ENCODE measurements at places on chromosomes 12 and 14. TPM values are rescaled to one million over a fixed set of nuclear protein-coding genes. Genes with fewer than 3 reads are reported as not detected.

GRCh38 chr14:30651937-30652336 is 29.8 kb downstream of the SCFD1 start:
- H3K27ac ChIP-seq, result no peak overlapping the region
- H3K4me3 ChIP-seq, result no peak overlapping the region
- no peak for DNase-seq
- no peaks in the 10 kb centered on the region for H3K4me1 ChIP-seq
- H3K27me3 ChIP-seq, result no peaks in the 10 kb centered on the region

DNA sequence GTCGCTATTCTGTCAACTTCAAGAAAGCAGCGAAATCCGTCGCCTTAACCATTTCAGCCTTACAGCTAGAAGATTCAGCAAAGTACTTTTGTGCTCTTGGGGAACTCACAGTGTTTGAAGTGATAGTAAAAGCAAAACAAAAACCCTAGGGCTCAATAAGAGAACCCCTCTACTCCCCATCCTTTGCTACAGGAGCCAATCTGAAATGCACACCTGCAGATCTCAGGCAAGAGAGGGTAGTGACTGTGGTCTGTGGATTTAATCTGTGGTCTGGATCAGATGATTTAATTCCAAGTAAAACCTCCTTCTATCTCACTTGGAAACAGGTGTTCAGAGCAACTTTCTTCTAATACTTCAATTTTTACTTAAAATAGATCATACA is 422.9 kb upstream of the OR4E1 start:
- peak overlapping the region; percentile 55 for H3K27ac ChIP-seq
- no peaks in the 10 kb centered on the region for H3K36me3 ChIP-seq
- no peak for DNase-seq
- no peaks in the 10 kb centered on the region for H3K4me1 ChIP-seq
- H3K4me3 ChIP-seq, result no peak overlapping the region

DNA sequence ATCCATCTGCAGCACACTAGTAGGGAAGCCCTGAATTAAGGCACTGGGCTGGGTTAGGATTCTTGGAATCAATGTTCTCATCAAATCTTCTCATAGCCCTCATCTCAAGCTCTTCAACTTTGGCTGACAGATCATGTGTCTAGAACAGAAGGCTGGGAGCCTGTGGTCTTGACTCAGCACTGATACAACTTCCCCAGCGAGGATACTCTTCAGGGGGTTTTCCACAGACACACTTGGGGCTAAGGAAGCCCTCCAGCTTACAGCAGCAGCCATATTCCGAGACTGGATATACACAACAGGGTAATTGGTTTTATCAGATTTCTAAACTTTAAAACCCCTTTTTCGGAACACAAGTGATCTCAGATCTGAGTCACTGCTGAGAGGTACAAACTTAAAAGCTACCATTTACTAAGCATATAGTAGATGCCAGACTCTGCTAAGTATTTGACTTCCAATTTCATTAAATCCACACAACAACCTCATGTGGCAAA is 3.5 kb downstream of the FMNL3 start:
- peaks cover 73% of the 10 kb centered on the region for H3K4me1 ChIP-seq
- peak overlapping the region; percentile 13 for H3K4me3 ChIP-seq
- peak overlapping the region; percentile 66 for H3K27ac ChIP-seq
- no peaks in the 10 kb centered on the region for H3K36me3 ChIP-seq
- no peak for DNase-seq

GRCh38 chr12:60501124-60501729 is 905.4 kb downstream of the SLC16A7 start:
- no peak overlapping the region for H3K4me3 ChIP-seq
- H3K27me3 ChIP-seq, result no peaks in the 10 kb centered on the region
- H3K4me1 ChIP-seq, result peaks cover 4% of the 10 kb centered on the region
- no peak overlapping the region for H3K27ac ChIP-seq

- no peak for DNase-seq
- peak overlapping the region; percentile 92 for H3K27ac ChIP-seq
- no peak overlapping the region for H3K4me3 ChIP-seq
These were observed 9.5 kb upstream of the IRF2BPL start for GRCh38 chr14:77037938-77038568.

DNA sequence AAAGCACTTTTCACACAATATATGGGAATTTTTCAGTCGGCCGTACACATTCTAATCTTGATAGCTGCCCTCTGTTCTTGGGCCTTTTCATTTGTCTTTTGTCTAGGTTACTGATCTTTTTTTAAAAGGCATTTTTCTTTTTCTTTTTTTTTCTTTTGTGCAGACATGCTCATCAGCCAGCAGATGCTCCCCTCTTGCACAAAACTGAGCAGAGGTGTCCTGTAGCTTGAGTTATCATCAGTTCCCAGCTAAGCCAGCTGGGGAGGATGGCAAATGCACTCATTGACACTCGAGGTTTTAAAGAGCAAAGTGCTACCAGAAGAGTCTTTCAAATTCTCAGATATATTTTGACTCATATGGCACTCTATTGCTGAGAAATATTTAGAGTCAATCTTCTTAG is 913.9 kb upstream of the SEL1L start:
- H3K36me3 ChIP-seq, result no peaks in the 10 kb centered on the region
- DNase-seq, result no peak
- no peaks in the 10 kb centered on the region for H3K27me3 ChIP-seq
- H3K4me1 ChIP-seq, result no peaks in the 10 kb centered on the region
- H3K27ac ChIP-seq, result no peak overlapping the region

DNA sequence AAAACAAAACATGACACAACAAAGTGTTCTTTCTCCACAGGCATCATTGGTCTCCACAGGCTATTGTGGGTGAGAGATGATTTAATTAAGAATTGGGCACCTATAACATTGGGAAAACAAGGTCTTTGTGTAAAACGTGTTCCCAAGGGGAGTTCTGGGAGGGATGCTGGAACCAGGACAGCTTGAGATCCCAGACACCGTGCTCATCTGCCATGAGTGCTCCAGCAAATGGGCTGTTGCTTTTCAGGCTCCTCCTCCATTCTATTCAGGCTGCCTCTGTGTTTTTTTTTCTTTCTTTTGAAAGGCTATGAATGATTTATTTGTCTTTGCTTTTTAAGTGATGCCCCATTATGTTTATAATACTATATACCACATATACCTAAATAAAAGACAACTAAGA is 122.4 kb downstream of the DACT1 start:
- no peak overlapping the region for H3K27ac ChIP-seq
- H3K36me3 ChIP-seq, result no peaks in the 10 kb centered on the region
- no peaks in the 10 kb centered on the region for H3K27me3 ChIP-seq
- peaks cover 2% of the 10 kb centered on the region for H3K4me1 ChIP-seq
- no peak for DNase-seq
- H3K4me3 ChIP-seq, result no peak overlapping the region

Gene CCDC177
- total RNA-seq, result not detected

DNA sequence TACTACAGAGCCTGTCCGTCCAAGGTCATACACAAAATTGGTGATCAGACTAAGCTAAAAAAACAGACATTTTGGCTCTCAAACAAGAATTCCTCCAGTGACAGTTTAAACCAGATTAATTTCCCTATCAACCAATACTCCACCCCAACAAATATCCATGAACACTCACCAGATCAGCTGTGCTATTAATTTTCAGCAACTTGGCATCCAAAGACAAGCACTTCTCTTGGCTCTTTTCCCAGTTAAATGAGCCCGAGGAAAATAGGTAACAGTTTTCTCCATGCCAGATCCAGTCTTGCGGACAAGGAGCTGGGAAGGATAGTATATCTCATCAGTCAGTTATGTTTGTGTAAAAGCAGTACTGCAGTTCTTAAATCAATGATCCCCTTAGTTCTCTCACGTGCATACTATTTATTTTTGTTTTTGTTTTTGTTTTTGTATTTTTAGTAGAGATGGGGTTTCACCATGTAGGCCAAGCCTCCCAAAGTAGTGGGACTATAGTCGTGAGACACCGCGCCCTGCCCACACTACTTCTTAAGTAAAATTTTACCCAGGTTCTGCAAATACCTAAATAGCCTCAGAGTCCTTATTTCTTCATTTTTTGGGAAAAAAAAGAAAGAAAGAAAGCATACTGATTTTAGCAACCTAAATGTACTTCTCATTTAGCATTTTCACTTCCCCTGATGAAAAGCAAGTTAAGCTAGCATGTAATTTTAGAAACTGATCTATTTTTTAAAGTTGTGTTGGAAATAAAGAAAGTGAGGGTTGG is 11.1 kb downstream of the OLR1 start:
- no peak for DNase-seq
- no peak overlapping the region for H3K27ac ChIP-seq
- no peak overlapping the region for H3K4me3 ChIP-seq
- no peaks in the 10 kb centered on the region for H3K27me3 ChIP-seq
